Mesenteric fat pad (tissue), 1 donor: ENCODE measurements at places on chromosomes 6 and 20. TPM values are rescaled to one million over a fixed set of nuclear protein-coding genes. Genes with fewer than 3 reads are reported as not detected.

GRCh38 chr6:170147056-170147787 lies 143.7 kb downstream of the DLL1 start:
- no peak for DNase-seq

Gene GABRR1
- not detected for total RNA-seq

Gene COL20A1
- not detected for total RNA-seq

DNA sequence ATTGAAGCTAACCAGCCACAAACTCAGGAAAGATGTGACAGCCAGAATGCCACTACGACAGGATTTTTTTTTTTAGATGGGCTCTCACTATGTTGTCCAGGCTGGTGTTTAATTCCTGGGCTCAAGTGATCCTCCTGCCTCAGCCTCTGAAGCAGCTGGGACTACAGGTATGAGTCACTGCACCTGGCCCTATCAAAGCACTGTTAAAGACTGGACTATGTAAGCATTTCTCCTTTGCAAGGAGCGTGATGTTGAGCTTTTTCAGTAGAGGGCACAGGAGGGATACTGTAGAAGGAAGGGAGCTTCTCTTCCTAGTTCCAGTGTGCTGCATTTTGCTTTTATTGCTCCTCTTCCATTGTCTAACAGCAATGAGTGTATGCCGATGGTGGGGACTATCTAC lies 35.8 kb downstream of the ZBTB9 start:
- no peak for DNase-seq

Gene HM13
- total RNA-seq, result 186 TPM

Gene SLC22A7
- total RNA-seq, result not detected

Gene FAM229B
- total RNA-seq, result 10.8 TPM

GRCh38 chr20:46773680-46774079 lies 64.2 kb downstream of the SLC2A10 start:
- no peak for DNase-seq

GRCh38 chr20:32240205-32240604 lies 32.5 kb downstream of the POFUT1 start:
- DNase-seq, result no peak

Gene ATXN1
- total RNA-seq, result 36.0 TPM

GRCh38 chr20:20821484-20822260 lies 109.2 kb upstream of the RALGAPA2 start:
- no peak for DNase-seq

DNA sequence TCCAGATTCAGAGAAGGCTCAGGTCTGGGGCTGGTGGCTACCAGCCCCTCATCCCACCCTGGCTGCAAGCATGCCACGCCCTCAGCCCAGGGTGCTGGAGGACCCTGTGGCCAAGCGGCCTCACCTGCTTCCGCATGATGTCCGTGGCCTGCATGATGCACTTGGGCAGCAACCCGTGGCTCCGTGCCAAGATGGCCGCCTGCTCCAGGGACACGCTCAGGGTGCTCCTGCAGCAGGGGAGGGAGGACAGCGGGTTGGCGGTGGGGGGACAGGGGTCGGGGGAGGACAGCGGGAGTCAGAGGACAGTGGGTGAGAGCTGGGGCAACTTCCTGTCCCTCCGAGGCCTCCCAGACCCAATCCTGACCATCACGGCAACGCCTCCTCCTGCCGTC lies 200.1 kb downstream of the PREX1 start:
- DNase-seq, result no peak

Gene MARCKS
- total RNA-seq, result 63.6 TPM

GRCh38 chr6:53768636-53769035 lies 26.2 kb upstream of the LRRC1 start:
- DNase-seq, result no peak

Gene LY6G6C
- total RNA-seq, result not detected

DNA sequence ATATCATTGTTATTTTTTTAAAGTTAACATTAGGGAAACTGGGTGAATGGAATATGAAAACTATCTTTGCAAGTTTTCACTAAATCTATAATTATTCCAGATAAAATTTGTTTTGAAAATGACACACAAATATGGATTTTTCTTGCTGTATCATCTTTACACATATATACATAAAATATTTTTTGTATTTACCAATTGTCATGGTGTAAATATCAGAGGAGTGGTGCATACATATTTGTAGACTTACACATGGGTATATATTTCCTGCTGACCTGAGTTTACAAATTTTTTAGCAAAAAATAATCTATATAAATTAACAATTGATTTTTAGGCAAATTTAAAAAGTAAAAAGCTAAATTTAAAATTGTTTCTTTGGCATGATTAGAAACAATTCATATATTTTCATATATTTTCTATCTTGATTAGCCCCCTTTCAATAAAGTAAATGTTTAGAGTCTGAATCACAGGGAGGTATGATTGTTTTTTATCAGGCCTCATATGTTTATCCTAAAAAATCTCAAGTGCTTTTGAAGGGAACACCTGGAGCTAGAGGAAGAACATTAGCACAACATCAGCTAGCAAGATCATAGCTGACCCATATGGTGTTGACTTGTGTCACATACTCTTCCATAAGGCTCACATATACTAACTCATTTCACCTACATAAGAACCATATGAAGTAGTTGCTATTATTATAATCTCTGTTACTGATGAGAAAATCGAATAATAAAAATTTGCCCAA lies 671.8 kb upstream of the GJE1 start:
- no peak for DNase-seq

Gene C20orf141
- total RNA-seq, result 0.84 TPM

Gene RIN2
- total RNA-seq, result 74.1 TPM

- DNase-seq, result no peak
Observed at GRCh38 chr6:136087986-136088385, 162.1 kb downstream of the MTFR2 start.

DNA sequence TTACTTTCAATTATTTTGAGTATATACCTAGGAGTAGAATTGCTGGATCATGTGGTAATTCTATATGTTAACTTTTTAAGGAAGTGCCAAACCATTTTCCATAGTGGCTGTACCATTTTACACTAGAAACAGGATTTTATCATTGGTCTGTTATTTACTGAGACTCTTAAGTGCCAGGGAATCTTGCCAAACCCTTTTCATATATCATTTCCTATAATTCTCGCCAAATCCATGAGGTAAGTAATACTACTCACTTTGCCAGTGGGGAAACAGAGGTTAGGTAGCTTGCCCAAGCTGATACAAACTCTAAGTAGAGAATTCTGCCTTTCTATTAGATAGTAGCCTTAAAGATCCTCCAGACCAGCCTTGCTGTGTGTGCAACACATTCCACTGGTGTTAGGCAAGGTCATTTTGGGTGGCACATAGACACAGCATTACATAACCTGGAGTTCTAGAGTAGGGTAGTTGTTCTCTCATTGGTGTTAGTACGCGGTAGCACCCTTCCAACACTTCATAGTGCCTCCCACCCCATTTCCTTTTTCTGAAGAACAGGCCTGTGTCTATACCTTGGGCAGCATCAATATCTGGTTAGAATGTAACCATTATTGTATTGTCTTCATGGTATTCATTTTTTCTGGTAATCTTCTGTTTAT lies 65.5 kb downstream of the ARID1B start:
- no peak for DNase-seq

GRCh38 chr20:62209850-62210495 lies 10.1 kb downstream of the HRH3 start:
- DNase-seq, result no peak

GRCh38 chr6:42400061-42400760 lies 51.5 kb downstream of the TRERF1 start:
- DNase-seq, result peak; percentile 59

DNA sequence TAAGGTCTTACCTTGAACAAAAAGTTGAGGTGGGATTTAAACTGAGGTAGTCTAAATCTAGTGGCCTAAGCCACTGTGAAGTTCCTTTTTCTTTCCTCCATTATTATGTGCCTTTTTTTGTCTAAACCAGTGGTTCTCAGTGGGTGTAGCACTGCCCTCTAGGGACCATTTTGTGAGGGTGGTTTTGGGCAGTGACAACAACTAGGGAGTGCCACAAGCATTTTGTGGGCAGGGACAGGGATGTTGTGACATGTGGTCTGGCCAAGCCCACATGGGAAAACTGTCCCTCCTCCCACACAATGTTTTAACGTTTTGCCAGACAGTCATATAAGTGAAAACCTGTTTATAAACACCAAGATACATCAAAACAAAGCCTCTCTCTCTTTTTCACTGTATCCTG lies 899.4 kb upstream of the FLRT3 start:
- no peak for DNase-seq
